Thoracic aorta (tissue), 2 donors: ENCODE measurements at places on chromosomes 11 and 22.

GRCh38 chr11:128511712-128512111 is 75.6 kb downstream of the ETS1 start:
- no peak for DNase-seq

DNA sequence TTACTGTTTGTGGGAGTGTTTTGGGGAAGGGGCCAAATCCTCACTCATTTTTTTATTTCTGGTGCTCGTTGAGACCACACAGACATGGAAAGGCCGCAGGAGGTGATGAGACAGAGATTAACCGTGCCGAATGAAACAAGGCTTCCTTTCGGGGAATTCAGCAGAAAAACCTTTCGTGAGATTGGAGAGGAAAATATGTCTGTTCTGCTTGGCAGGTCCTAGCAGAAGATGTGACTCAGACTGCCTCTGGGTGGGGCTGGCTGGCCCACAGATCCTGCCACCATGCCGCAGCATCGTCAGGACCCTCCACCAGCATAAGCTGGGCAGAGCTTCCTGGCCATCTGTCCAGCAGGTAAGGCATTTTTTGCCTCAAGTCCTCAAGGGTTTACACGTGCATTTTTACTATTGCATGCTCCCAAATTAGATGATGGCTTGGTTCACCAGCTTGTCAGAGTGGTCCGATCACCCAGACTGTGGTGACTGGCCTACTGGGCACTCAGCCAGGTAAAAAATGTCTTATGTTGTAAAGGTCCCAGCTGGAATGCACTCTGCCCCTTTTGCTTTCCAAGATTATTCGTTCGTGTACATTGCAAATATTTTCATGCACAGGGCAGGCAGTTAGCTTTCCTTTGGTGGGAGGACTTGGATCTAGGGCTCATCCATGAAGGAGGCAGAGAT is 1.5 kb downstream of the DDB2 start:
- DNase-seq, result peak; percentile 55

DNA sequence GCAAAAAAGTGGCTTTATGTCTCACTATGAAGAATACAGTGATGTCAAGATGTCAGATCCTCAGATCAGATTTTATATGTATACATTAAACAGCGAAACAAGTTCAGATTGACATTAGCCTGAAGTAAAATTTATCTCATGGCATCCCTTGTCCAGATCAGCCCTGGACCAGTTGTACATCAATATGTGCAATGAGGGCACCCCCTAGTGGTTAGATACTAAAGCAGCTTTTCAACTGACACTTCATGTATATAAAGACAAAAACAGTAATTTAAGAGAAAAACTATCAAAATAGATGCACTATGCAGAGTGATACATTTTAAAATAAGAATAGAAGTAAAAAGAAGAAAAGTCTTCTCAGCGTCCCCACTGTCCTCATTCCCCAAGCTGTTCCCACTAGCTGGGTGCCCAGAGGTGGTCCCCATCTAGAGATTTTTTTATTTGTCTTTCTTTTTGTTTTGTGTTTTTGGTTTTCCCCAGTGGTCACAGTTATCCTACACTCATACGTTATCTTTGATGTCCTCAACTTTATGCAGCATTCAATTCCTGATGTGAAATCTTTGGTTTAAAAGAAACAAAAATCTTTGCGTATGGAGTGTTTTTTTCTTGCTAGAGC is 2193.4 kb upstream of the RAG2 start:
- no peak for DNase-seq

- no peak for DNase-seq
Measured at GRCh38 chr11:82560836-82561235, 172.8 kb downstream of the FAM181B start.

DNA sequence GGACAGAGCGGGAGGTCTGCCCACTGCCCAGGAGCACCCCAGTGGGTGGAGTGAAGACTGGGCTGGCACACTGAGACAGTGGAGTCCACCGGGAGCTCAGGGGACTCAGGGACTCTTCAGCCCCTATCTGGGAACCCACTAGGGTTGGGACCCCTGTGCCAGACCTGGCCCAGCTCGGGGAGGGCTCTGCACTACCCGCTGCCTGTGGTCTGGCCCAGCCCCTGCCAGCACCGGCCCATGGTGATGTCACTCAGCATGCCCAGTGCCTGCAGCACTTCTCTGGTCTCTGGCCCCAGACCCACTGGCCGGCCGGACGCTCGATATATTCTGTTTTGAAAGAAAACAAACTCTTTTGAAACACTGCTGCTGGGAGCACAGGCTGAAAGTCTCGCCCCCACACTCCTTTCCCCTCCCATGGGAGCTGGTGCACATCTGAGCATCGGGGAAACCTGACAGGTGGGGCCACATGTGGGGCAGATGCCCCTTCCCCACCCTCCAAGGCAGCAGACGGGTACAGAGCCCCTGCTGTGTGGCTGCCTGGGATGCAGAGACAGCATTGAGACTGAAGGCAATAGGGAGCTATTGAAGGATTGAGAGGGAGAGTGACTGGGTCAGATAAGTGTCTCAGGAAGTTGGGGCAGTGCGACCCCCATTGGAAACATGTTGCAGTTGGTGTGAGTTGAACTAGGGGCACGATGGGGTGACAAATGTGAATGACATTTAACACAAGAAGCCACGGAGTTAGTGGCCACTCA is 62.9 kb downstream of the MYEOV start:
- no peak for DNase-seq

- no peak for DNase-seq
Measured at GRCh38 chr22:47572443-47572842, 810.0 kb downstream of the TBC1D22A start.

DNA sequence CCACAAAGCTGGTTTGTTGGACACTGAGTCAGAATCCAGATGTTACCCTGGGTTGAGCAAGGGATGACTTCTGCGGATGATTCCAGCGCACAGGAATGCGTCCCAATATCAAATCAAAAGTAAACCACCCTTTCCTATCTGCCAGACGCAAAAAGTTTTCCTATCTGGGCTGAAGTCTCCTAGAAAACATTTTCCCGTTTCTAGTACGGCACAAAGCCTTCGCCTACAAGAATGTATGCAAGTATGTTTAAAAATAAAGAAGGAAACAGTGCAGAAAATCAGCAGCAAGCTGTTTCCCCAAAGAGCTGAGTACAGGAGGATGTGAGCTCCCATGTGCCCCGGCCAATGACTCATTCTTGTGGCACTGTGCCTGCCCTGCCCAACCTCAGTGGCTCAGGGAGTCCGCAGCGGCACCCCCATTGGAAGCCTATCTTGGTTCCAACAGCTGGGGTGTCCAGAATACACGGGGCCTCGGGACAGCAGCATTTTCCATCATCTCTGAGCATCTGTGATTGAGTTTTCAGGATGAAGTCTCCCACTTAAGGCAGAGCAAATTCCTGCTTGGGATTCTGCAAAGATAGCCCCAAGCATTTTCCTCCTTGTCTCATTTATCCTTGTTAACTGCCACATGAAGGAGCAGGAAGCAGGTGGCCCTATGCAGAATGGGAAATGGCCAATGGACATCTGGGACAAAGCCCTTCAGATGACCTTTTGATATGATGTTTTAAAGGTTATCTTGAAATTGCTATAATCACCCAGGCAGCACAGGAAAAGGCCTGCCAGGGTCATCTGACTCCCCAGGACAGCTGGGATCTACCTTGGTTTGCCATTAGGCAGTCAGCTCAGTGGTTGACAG is 17.5 kb downstream of the KCNJ5 start:
- peak; percentile 61 for DNase-seq

- DNase-seq, result no peak
Measured at GRCh38 chr11:128262463-128263345, 324.7 kb downstream of the ETS1 start.

DNA sequence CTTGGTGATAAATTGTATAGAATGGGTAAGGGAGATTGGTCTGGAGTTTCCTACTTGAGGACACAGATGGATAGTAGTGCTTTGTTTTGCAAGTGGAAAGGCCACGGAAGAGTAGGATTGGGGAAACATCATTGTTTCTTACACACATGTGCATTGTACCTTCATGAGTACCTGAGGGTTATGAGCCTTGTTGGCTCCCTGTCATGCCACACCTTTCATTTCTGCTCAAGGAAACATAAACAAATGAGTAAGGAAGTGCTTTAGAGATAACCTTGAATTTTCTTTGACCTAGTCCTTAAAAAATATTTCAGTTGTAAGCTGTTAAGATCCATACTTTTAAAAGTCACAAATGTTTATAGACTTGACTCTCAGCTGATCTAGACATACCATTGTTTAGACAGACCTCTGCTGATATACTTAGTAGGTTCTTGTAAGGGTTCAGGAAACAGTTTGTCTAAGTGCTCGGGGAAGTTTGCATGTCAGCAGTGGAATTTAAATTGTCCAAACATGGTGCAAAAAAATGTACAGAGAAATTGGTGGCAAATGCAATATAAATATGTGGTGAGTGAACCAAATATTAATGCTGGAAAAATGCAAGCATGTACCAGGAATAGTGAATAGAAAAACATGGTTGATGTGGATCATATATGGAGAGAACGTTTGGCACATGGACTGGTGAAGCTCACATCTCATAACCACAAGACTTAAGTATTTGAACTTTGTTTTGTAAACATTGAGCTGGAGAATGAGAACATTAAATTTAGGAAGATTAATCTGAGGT is 40.9 kb downstream of the GAS2 start:
- no peak for DNase-seq

DNA sequence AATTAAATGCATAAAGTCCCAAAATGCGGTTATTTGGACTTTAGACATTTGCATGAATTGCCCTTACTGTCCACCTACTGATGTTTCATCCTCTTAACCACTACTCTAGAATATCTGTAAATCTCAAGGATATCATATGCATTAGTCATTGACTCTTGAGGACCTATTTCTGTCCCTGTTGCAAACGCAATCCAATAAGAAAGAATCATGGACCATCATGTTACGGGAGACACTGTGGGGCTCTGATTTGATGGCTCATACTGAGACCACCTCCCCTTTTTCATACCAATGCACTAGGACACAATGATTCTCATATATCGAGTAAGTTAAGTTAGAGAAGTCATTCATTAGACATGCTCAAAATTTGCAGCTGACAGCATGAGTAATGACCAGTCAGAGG is 14.4 kb downstream of the POU2AF2 start:
- no peak for DNase-seq
